ENCODE measurements at places on chromosomes 13 and 19.

DNA sequence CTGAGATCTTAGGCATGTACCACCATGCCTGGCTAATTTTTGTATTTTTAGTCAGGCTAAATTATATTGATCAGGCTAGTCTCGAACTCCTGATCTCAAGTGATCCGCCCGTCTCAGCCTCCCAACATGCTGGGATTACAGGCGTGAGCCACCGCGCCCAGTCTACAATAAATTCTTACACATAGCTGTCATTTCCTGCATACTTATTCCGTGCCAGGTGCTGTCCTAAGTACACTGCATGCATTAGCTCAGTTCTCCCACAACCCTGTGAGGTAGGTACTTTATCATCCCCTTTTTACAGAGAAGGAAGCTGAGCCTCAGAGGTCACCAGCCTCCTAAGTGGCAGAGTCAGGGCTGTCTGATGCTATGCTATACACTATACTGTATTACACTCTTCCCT lies 7.2 kb upstream of the RHPN2 start:
- no peak for DNase-seq

- DNase-seq = peak; percentile 11
Measured at GRCh38 chr19:49432141-49433073, 7.2 kb downstream of the GFY start.

GRCh38 chr19:4537953-4538600 lies 1.8 kb downstream of the LRG1 start:
- DNase-seq = no peak

GRCh38 chr19:47824396-47824795 lies 2.7 kb downstream of the CRX start:
- no peak for DNase-seq

DNA sequence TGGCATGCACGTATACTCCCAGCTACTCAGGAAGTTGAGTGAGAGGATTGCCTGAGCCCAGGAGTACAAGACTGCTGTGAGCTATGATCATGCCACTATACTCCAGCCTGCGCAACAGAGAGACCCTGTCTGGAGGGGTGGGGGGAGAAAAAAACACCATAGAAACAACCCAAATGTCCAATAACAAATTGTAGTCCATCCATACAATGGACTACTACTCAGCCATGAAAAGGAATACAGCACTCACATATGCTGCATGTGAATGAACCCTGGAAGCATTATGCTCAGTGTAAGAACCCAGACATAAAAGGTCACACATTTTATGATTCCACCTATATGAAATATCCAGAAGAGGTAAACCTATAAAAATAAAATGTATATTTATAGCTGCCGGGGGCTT lies 42.3 kb downstream of the CD320 start:
- DNase-seq = no peak

GRCh38 chr13:106373304-106373988 lies 162.0 kb downstream of the EFNB2 start:
- no peak for DNase-seq

DNA sequence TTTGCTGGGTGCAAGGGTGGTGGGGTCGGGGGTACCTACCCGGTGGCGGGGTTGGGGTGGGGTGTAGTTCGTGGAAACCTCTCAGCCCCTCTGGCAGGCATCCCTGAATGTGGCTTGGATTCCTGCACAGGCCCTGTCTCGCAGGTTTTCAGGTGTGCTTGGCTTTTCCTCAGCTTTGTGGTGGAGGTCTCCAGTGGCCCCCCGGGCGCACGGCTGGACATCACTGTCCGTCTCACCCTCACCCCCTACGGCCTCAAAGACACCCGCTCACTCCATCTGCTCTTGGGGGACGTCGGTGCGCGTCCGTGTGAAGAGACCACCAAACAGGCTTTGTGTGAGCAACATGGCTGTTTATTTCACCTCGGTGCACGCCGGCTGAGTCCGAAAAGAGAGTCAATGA lies 44.3 kb downstream of the ZNF146 start:
- DNase-seq = no peak

- DNase-seq = no peak
Measured at GRCh38 chr19:40421993-40422747, 3.6 kb downstream of the SERTAD1 start.

- no peak for DNase-seq
Measured at GRCh38 chr19:18257503-18258470, 16.5 kb downstream of the IQCN start.

DNA sequence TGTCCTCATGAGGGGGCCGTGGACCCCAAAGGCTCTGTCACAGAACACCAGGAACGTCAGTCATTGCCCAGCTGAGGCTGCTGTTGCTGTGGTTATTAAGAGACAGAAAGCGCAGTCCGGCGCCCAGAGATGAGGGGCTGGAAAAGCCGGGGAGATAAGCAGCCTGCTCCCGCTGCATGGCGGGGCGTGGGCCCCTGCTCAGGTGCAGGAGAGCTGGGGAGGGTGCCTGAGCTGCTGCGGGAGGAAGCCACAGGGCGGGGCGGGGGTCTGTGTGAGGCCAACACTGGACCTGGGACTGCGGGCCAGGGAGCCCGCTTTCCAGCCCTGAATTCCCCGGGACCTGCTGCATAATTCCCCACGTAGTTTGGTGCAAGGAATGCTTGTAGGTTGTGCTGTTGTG lies 11.3 kb downstream of the SOX1 start:
- DNase-seq = no peak

- DNase-seq = no peak
Measured at GRCh38 chr19:1085053-1085658, 10.0 kb downstream of the POLR2E start.

- no peak for DNase-seq
Measured at GRCh38 chr13:72341904-72342303, 385.5 kb downstream of the MZT1 start.

DNA sequence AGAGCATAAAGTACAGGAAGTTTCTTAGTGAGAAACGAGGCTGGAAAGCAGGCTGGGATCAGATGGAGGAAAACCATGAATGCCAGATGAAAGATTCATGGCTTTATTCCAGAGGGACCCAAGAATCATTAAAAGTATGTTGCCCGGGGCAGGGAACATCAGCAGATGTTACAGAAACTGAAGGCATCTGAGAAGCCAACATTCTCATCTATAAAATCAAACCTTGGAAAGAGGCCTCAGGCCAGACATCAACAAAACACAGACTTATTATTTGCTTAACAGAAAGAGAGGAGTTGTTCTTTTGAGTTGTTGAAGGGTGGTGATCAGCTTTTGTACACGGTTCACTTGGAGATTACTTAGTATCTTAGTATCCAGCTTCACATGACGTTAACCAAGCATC lies 543.6 kb downstream of the RFC3 start:
- DNase-seq = no peak

DNA sequence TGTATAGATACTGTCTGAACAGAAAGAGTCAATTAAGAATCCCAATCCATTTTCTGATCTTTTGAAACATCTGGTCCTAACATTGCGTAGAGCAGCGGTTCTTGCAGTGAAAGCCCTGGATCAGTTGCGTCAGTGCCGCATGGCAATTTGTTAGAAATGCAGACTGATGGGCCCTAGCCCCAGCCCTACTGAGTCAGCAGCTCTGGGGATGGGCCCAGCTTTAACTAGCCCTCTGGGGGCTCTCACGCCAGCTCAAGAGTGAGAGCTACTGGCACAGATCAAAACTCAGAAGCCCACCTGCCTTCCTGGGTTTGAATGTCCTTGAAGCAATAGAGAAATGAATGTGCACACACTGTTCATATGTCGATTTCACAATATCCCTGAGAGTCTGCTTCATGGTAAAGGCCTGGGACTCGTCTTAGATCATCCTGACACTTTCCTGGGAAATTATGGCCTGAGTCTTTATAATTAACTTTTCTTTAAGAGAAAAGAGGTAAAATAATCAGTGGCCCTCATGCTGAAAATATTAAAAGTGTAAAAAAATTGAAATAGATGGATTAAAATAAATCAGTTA lies 206.8 kb upstream of the TMTC4 start:
- DNase-seq = no peak

GRCh38 chr19:11506967-11507366 lies 1.3 kb upstream of the ZNF653 start:
- no peak for DNase-seq

DNA sequence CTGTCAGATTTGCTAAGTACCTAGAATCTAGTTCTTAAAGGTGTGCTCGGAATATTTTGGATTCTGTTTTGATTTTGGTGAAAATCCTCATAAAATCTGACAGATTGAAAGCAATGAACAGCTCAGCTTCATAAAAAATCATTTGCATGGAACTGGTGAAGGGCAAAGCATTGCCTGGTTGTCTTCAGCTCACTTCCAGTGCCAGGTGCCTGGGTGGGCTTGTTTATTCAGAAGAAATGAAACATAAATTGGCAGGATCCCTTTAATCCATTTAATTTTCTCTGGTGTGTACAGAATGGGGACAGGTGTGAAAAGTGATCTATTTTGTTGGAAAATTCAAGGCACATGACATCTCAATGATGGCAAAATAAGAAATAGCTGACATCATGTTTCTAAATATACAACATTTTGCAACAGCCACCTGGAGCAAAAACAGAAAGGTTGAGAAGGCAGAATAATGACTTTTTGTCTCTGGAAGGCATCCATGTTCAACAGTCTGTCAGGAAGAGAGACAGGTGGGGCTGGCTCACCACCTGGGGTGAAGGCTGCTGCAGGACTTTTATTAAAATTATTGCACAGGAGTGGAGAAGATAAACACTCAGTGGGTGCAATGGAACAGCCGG lies 52.2 kb downstream of the RFC3 start:
- no peak for DNase-seq

GRCh38 chr13:98103942-98104880 lies 38.7 kb upstream of the FARP1 start:
- DNase-seq = no peak

- no peak for DNase-seq
Measured at GRCh38 chr13:24541127-24541475, 28.5 kb upstream of the PARP4 start.

DNA sequence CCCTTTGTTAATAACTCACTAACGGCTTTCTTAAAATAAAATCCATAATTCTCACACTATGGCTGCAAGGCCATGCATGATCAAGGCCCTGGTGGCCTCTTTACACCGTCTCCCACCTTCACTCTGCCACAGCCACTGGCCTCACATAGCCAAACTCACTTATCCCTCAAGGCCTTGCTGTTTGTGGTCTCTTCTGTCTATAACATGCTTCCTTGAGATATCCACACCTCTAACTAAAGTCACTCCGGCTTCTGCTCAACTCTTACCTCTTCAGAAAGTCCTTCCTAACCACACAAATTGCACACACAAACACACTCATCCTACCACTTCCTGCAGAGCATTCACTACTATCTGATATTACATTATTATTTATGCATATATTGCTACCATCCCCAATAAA lies 262.5 kb downstream of the DIAPH3 start:
- no peak for DNase-seq

GRCh38 chr19:41886761-41887710 lies 4.1 kb downstream of the ARHGEF1 start:
- peak; percentile 84 for DNase-seq

GRCh38 chr19:10830931-10831779 lies 4.9 kb downstream of the TMED1 start:
- DNase-seq = no peak

DNA sequence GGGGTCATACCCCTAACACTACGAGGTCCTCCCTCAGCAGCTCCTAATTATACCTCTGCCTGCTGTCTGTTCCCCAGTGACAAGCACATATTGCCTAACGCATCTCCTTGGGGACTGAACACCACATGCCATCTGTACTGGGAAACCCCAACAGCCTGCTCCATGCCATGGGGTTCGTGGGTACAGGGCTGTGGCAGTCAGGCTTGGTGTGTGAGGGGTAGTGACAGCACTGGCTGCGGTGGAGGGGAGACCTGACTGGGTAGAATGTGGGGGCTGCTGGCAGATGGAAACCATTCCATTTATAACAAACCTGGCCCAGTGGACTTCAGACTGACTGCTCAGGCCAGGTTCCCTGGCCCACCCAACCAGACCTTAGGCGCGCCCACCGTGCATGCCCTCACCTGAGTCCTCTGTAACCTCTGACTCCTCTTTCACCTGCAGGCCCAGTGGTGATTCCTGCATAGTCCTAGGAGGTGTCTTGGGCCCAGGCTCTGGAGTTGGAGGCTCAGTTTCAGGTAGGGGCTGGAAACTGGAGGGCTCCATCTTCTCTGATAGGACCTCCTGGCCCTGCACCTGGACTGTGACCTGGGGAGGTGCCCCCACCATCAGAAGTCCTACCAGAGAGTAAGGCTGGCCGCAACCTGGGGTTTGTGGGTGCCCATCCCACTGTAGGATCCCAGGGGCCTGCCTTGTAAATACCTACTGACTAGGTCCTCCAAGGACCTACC lies 3.0 kb downstream of the MZF1 start:
- no peak for DNase-seq

DNA sequence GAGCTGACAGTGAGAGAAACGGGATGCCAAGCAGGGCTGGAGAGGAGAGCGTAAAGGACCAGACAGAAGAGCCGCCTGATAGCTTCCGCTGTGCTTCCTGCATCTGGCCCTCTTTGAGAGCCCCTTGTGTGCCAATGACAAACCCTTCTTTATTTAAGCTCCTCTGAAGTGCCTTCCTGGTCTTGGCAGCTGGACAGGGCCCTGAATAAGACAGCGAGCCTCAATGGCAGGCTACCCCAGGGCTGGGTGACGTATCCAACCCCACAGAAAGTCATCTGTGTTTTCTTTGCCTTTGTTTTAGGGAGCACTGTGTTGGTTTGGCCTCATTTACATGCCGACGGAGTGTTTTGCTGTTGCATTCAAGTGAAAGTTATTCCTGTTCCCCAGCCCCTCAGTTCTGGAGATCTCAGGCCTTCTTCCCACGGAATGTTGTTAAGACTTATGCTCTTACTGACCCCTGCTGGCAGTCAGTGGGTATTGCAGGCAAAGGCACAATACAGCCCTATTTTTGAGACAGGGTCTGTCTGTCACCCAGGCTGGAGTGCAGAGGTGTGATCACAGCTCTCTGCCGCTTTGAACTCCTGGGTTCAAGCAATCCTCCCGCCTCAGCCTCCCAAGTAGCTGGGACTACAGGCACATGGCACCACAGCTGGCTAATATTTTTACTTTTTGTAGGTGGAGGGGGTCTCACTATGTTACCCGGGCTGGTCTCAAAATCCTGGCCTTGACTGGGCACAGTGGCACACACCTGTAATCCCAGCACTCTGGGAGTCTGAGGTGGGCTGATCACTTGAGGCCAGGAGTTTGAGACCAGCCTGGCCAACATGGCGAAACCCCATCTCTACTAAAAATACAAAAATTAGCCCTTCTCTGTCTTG lies 16.8 kb downstream of the CCL25 start:
- DNase-seq = no peak

DNA sequence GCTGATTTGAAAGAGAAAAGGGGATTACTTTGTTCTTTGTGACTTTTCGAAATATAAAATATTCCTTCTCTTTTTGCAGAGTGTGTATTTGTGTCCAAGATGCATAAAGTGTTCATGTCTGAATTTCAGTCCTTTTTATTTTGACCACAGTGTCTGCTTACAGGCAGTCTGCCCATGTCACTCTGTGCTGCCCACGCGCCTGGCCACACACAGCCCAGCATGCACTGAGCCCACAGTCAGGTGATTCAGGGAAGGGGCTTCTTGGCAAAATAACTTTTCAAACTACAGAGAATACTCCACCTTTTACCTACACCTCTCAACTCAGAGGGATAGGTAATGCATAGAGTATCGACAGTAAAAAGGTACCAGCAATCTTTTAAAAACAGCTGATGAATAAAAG lies 142.5 kb upstream of the TRPC4 start:
- DNase-seq = no peak

GRCh38 chr19:44576843-44577565 lies 36.4 kb upstream of the IGSF23 start:
- DNase-seq = no peak
